AG08395 (cell line): ENCODE measurements at places on chromosomes 6 and 20.
A peak's percentile ranks its signal among the peaks of the same experiment; 100 is the strongest.

GRCh38 chr6:4102687-4103244 is 23.8 kb upstream of the FAM217A start:
- no peak for DNase-seq

DNA sequence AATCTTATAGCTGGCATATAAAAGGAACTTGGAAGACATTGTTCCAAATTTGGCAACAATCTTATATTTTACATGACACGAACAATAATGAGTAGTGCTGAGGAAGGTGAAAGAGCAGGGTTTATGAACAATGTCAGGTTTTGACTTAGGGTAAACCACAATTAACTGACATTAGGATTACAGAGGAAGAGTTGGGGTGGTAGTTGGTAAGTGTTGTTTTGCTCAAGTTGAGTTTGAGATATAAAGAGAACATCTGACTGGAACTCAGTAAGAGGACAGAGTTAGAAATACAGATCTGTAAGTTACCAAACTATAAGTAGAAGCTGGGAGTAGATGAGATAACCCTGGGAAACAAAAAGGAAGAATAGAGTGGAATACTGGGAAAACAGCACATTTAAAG is 15.1 kb downstream of the RTN4IP1 start:
- no peak for DNase-seq

DNA sequence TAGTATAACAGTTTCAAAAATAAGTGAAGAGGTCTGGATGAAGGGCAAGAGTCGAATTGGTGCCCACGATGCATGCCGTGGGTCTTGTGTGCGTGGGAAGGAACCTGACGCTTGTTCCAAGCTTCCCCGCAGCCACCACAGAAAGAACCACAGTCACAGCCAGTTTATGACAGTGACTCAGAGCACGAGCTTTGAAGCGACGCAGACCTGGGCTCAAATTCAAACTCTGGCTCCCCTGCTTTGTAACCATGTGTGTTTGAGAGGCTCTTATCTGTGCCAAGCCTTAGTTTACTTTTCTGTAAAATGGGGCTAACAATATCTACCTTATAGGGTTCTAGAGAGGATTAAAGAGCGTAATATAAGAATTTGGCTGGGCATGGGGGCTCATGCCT is 65.5 kb downstream of the SYNJ2 start:
- peak; percentile 61 for DNase-seq

GRCh38 chr6:132961610-132962009 is 147.2 kb downstream of the RPS12 start:
- no peak for DNase-seq
